ENCODE measurements at places on chromosomes 1 and 21. TPM values are rescaled to one million over a fixed set of nuclear protein-coding genes. Genes with fewer than 3 reads are reported as not detected.

TTLL7 gene
- 5.3 TPM for total RNA-seq

WNT9A gene
- 0.50 TPM for total RNA-seq

SLC22A15 gene
- 1.8 TPM for total RNA-seq

FLG2 gene
- not detected for total RNA-seq

DNA sequence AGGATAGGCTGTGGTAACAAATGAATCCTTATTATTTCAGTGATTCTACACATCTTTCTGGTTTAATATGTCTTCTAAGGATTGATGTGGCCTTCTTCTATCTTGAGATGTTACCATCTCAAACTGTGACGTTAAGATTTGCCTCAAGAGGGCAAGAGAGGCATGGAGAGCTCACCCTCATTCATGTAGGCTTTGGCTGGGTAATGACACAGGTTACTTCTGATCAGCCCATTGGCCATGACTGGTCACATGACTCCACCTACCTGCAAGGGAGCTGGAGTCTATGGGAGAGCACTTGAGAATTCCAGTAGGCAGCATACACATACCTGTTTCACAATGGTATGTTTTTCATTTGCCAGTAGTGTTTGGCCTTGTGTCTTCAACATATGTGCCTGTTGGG is 30.0 kb downstream of the CACHD1 start:
- DNase-seq: no peak
- no peak overlapping the region for H3K27ac ChIP-seq
- H3K27me3 ChIP-seq: peaks cover 56% of the 10 kb centered on the region
- no peak overlapping the region for H3K4me3 ChIP-seq
- H3K4me1 ChIP-seq: peaks cover 1% of the 10 kb centered on the region

NBPF10 gene
- total RNA-seq: 2.0 TPM

DNA sequence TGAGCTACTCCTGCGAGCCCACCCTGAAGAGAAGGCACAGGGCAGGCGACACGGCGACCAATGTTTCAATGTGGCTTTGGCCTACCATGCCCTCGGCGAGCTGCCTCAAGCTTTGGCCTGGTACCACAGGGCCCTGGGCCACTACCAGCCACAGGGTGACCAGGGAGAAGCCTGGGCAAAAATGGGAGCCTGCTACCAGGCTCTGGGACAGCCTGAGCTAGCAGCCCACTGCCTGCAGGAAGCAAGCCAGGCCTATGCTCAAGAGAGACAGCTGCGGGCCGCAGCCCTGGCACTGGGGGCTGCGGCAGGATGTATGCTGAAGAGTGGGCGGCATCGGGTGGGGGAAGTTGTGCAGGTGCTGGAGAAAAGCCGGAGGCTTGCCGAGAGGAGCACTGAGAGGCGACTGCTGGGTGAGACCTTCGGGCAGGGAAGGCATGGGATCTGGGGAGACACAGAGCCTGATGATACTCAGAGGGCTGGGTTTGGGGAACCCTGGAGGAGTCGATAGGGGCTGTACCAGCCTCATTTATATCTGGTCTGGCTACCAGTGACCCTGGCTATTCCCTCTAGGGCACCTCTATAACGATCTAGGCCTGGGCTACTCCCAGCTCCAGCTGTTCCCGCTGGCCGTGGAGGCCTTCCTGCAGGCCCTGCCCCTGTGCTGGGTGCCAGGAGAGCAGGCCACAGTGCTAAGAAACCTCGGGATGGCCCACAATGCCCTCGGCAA is 2.3 kb downstream of the TTC24 start:
- no peaks in the 10 kb centered on the region for H3K36me3 ChIP-seq
- H3K4me1 ChIP-seq: peaks cover 22% of the 10 kb centered on the region
- no peaks in the 10 kb centered on the region for H3K27me3 ChIP-seq
- H3K4me3 ChIP-seq: peak overlapping the region; percentile 82

MAP7D1 gene
- 238 TPM for total RNA-seq

TDRD10 gene
- total RNA-seq: not detected

DNA sequence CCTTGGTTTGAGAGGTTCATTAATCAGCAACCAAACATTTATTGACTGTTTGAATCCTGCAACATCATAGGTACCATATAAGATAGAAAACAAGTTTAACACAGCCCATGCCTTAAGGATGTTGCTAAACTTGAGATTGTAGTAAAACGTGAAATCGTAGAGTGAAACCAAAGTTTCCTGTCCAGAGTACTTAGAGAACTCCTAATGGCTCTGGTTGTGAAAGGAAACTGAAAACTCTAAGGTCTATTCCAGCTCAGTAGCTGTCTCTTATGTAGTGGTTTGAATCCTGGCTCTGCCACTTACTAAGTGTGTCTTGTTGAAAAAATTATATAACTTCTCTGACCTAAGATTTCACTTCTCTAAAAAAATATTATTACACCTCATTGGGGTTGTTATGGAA is 310.9 kb downstream of the NTNG1 start:
- DNase-seq: no peak
- no peak overlapping the region for H3K27ac ChIP-seq
- H3K4me3 ChIP-seq: no peak overlapping the region

DNA sequence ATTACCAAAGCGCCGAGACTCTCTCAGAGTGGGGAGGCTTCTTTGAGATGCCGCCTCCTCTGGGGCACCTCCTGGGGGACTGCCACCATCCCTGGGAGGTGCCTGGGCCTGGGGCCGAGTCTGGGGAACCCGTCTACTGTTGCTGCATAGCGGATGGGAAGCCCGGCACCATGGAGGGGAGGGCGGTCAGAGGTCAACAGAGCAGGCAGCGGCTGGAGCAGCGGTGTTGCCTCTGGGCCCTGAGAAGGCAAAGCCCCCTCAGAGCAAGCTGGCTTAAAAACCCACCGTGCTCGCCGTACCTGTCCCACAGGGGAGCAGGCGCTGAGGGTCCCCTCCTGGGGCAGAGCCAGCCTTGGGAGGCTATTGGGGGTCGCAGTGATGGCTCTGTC is 62.0 kb downstream of the ARHGEF16 start:
- H3K4me1 ChIP-seq: no peaks in the 10 kb centered on the region
- H3K4me3 ChIP-seq: no peak overlapping the region

DNA sequence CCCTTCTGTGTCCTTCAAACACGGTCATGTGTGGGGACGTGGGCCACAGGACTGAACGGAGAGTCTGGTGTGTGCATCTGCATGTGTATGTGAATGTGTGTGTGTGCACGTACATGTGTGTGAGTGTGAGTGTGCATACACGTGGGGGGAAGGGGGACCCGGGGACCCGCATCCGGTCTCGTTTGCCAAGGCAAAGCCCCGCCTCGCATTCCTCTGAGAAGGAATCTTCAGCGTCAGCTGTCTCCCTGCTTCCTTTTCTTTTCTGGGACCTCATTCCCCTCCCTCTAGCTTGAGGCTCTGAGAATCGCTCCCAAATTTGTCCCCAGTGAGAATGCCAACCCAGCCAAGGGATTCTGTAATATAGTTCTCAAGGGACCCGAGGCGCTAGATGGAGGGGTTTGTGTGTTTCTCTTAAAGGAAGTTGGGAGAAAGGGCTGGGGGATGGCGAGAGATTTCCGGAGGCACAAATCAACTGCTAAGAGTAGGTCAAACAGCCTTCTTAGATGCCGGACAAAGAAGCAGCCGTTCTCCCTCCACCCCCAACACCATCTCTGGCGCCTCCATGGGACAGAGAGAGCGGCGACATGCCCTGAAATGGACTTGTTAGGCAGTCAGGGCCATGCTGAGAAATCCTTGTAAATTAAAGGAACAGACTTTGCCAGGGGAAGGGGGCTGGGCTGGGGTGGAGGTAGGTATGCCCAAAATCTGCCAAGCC is 6.6 kb downstream of the IFFO2 start:
- peaks cover 86% of the 10 kb centered on the region for H3K4me1 ChIP-seq
- DNase-seq: no peak
- peak overlapping the region; percentile 94 for H3K27ac ChIP-seq
- H3K4me3 ChIP-seq: peak overlapping the region; percentile 47
- peaks cover 5% of the 10 kb centered on the region for H3K36me3 ChIP-seq

- no peak overlapping the region for H3K4me3 ChIP-seq
- peaks cover 3% of the 10 kb centered on the region for H3K36me3 ChIP-seq
Measured at GRCh38 chr1:96524100-96524499, 197.5 kb upstream of the PTBP2 start.

HCRTR1 gene
- not detected for total RNA-seq

FOXJ3 gene
- 41.9 TPM for total RNA-seq

DNA sequence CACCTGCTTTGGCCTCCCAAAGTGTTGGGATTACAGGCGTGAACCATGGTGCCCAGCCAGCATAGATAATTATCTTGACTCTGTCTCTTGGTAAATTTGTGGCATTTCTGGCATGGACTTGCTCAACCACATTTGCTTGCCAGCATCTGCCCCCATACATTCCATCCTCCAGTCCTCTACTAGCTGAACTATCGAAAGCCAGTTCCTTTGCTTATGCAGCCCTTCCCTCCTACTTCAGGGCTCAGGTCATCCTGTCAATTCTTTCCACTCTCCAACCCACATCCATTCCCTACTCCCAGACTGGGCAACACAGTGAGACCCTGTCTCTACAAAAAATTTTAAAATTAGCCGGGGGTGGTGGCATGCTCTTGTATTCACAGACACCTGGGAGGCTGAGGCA is 13.0 kb upstream of the UQCRHL start:
- H3K27me3 ChIP-seq: no peaks in the 10 kb centered on the region
- H3K4me1 ChIP-seq: peaks cover 14% of the 10 kb centered on the region
- H3K4me3 ChIP-seq: no peak overlapping the region
- DNase-seq: no peak

DNA sequence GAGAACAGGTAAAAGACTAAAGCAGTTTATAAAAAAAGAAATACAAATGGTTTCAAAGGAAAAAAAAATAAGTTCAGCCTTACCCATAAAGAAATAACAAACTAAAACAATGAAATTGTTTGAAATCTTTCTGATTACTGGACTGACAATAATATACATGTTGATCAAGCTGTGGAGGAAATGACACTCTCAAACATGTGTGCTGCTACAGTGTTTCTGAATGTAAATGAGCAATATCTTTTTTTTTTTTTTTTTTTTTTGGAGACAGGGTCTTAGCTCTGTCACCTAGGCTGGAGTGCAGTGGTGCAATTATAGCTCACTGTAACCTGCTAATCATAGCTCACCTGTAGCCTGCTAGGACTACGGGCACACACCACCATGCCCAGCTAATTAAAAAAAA is 6.5 kb downstream of the EPS15 start:
- H3K27ac ChIP-seq: peak overlapping the region; percentile 2
- no peak for DNase-seq
- peaks cover 61% of the 10 kb centered on the region for H3K4me1 ChIP-seq
- H3K4me3 ChIP-seq: no peak overlapping the region
- H3K36me3 ChIP-seq: peaks cover 7% of the 10 kb centered on the region
- no peaks in the 10 kb centered on the region for H3K27me3 ChIP-seq

- peaks cover 42% of the 10 kb centered on the region for H3K4me1 ChIP-seq
- H3K36me3 ChIP-seq: peaks cover 7% of the 10 kb centered on the region
- H3K4me3 ChIP-seq: peak overlapping the region; percentile 99
- no peak for DNase-seq
- no peaks in the 10 kb centered on the region for H3K27me3 ChIP-seq
- H3K27ac ChIP-seq: peak overlapping the region; percentile 93
Measured at GRCh38 chr1:11980676-11980972, 380 bp downstream of the MFN2 start.

CATSPERE gene
- 0.30 TPM for total RNA-seq

DNA sequence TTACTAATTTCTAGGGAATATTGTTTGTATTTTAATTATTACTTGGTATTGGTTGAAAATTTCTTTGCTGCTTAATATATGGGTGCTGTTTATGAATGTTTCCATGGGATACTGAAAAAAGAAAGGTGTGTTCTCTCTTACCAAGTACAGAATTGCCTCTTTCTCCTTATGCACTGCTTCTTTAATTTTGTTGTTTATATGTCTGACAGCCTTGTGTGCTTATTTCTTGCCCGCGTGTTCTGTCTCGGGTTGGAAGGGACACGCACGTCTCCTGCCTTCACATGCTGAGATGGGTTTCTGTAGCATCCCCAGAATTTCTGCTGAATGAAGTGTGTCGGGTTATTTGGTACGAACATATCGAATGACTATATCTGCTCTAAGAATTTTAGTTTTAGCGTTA is 51.1 kb downstream of the AGPAT3 start:
- no peak overlapping the region for H3K27ac ChIP-seq
- DNase-seq: no peak
- H3K4me3 ChIP-seq: peak overlapping the region; percentile 79
- H3K4me1 ChIP-seq: peaks cover 47% of the 10 kb centered on the region

All from activated CD8-positive, alpha-beta memory T cell treated with anti-CD3 and anti-CD28 coated beads, Interleukin-2, amount 10 ng/mL, durations not matched to agents 7 days and 5 days (primary cell).